ENCODE measurements at places on chromosomes 7 and 10. TPM values are rescaled to one million over a fixed set of nuclear protein-coding genes. Genes with fewer than 3 reads are reported as not detected.

Gene FANK1
- total RNA-seq, result 3.7 TPM

Gene GLI3
- total RNA-seq, result 0.09 TPM

Gene GRM3
- not detected for total RNA-seq

Gene NODAL
- total RNA-seq, result not detected
